NCI-H1105 (cell line): ENCODE measurements at places on chromosomes 5 and 9.

DNA sequence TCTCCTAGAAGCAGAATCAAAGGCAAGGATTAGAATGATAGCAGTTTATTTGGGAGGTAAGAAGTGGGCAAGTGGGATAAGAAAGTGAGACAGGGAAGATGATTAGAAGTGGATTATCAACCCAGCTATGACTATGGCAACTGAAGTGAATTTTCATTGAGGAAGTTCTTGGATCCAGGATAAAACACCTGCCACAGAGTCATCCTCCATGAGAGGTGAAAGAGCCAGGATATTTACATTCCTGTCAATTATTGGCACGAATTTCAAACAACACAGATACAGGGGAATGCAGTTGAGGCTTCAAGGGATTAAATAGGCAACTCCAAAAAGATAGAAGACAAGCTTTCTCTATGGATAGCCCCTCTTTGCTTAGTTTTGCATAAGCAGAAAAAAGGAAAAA is 31.8 kb upstream of the ZNF366 start:
- DNase-seq, result no peak

DNA sequence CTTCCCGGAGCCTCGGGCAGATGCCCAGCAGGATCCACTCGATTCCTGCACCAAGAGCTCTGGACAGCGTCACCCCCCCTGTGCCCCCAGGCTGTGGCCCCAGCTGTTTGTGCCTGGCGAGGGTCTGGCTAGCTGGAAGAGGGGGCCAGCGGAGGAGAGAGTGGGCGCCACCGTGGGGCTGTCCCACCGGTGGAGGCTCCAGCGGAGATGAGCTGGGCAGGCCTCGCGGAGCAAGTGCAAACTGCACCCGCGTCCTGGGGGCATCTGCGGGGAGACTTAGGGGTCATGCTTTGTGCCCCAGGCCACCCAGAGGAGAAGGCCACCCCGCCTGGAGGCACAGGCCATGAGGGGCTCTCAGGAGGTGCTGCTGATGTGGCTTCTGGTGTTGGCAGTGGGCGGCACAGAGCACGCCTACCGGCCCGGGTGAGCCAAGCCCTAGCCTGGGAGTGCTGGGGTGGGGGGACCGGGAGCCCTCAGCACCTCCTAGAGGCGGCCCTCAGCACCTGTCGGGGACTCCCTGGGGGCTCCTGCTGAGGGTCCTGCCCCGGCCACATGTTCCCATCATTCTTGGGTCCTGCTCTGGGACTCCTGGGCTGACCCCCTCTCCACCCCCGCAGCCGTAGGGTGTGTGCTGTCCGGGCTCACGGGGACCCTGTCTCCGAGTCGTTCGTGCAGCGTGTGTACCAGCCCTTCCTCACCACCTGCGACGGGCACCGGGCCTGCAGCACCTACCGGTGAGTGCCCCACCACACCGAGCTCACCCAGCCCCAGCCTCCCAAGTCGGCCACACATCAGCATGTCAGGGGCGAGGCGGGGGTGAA is 5.4 kb downstream of the EGFL7 start:
- DNase-seq, result no peak

- DNase-seq, result no peak
Measured at GRCh38 chr9:78533500-78533899, 236.6 kb downstream of the PSAT1 start.

- DNase-seq, result no peak
Measured at GRCh38 chr9:124188331-124189110, 69.2 kb upstream of the NEK6 start.

- no peak for DNase-seq
Measured at GRCh38 chr9:126457175-126457547, 130.5 kb downstream of the MVB12B start.
